Karpas-422 (cell line): ENCODE measurements at places on chromosomes 1 and 21.

GRCh38 chr1:36322786-36323635, 434 bp downstream of the EVA1B start:
- DNase-seq: no peak

DNA sequence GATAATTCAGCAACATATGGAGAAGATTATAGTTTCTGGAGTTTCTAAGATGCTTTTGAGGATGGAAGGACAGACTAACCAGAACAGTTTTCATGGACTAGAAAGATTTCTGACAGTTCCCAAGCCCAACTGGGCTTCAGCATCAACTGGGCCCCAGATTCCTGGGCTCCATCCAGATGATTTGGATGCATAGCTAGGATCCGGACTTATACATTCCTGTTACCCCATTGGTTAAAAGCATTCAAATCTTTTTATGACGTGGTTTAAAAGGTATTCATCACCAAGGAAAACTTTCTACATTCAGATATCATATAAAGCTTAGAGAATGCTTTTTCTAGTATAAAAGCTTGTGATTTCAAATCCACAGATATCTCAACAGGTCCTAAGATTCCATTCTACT, 29.7 kb downstream of the TSHB start:
- DNase-seq: no peak

DNA sequence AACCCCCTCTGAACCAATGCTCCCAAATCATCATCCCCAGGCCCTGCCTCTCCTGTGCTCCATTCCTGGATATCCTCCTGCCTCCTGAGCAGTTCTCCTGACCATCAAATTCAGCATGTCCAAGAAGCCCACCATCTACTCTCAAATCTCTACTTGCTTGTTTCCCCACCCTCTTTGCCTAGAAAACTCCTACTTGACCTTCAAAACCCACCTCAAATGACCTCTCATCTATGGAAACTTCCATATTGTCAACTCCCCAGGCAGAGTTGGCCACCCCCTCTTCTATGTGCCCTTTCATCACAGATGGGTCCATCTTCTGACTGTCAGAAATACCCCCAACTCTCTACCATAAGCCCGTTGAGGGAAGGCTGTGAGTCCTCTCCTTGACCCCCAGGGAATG, 16.8 kb downstream of the ADGRB2 start:
- no peak for DNase-seq

DNA sequence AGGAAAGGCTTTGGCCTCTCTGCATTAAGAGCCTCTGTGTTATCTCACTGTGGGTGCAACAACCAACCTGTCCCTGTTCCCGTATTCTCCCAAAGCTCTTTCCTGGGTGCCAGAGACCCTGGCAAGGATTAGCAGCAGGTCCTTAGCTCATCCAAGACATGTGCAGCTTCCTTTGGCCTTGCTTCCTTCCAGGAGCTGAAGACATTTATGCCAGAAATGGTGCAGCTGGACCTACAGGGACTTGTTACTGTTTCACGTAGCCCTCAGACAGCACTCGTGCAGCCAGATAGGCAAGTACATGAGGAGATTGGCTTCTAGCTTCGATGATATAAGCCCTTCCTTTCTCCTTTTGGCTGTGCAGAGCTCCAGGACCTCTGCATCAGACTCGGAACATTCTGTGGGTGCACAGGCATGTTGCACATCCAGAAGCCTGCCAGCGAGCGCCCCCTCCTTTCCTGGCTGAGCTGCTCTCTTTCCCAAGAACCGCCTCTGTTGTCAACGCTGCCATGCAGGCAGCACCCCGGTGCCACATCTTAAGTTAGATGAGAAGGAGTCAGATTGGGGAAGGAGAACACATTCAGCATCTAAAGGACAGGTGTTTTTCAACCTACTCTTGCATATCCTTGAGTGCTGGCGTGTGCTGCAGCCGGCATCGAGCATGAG, 284.5 kb upstream of the PLXNA2 start:
- DNase-seq: no peak

- DNase-seq: no peak
Observed at GRCh38 chr1:53122201-53122885, 20.1 kb downstream of the SLC1A7 start.

- DNase-seq: no peak
Observed at GRCh38 chr1:40042341-40042740, 1.8 kb downstream of the CAP1 start.

DNA sequence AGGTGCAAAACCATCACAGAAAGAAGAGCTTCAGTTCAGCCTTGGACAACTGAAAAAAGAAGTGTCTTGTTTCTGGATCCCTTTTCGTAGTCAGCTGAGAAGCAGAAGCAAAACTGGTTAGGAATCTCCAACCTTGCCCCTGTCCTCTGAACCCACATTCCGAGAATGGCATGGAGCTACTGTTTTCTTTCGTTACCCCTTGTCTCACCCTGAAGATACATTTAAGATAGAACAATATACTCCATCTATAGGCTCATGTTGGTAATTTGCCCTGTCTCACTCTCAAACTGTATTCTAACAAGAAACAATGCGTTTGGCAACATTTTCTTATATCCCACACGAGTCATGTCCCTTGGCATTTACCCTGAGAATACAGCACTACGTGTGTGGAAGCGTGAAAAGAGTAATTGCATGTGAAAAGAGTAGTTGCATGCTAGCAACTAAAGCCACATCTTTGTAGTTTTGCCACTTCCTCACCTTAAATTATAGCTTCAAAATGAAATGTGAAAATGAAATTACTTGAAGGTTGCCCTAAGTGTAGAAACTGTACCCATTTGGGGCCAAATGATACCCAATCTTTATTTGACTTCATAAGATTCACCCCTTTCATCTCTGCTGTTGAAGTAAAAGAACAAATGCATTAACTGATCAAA, 5.3 kb downstream of the SLAMF7 start:
- DNase-seq: peak; percentile 34
